ENCODE measurements at places on chromosomes 7 and 10.

DNA sequence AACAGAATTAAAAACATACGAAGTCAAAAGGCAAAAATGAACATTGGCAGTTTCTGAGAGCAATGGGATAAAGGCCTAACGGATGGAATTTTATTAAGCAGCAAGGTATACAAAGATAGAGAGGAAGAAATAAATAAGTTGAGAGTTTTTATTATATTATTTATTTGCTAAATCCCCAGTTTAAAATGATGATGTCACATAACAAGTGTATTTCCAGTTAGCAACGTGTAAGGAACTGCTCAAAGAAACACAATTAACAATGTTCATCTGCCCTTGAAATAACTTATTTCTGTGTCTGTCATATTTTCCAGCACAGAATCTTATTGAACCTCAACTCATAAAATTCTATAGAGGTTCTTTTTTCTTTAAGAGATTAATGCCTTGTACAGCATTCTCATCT lies 108.6 kb upstream of the TMEM106B start:
- no peak for DNase-seq

GRCh38 chr7:37947138-37947940 lies 26.9 kb downstream of the EPDR1 start:
- no peak for DNase-seq

- DNase-seq, result no peak
Measured at GRCh38 chr10:75035975-75036708, 75.3 kb upstream of the SAMD8 start.

- no peak for DNase-seq
Measured at GRCh38 chr7:80039251-80039884, 95.3 kb upstream of the GNAI1 start.

DNA sequence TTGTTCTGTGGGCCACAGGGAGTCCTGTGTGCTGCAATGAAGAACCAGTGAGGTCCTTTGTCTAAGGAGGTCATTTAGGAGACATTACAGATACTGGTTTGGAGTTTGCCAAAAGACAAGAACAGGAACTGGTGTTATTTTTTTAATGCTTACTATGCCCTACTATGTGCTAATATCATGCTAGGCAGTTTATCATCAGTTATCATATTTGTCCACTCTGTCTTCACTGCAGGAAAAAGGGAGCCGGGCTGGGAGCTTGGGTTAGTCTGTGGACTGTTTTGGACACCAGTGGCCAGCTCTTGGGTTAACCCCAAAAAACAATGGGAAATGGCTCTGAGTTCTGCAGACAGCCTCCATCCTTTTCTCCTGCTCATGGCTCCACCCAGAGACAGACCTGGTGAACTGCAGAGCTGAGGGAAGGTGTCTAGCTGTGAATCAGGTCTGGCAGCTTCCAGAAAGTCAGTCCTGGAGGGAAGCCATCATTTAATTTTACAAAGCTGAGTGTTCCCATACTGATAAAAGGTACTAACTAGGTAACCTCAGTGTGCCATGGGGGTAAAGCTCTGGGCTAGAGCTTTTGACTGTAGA lies 101.2 kb upstream of the ZNF746 start:
- DNase-seq, result no peak

GRCh38 chr7:88546808-88547207 lies 212.7 kb upstream of the ZNF804B start:
- DNase-seq, result peak; percentile 2

DNA sequence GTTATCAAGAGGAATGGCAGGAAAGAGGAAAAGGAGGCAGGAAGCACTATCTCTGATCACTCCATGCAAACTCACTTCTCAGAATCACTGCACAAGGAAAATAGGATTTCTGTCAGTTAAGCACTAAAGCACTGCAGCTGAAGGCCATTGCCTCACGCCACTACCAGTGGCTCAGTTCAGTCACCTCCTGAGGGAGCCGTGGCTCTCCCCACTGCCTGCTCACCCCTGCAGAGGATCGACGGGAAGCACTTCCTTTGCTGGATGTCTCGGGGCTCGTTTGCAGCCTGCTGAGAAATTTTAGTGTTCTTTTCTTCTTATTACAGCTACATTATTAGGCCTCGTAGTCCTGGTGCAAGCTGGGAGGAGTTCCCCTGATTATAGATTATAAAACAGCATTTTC lies 90.1 kb upstream of the ADCY1 start:
- no peak for DNase-seq

- no peak for DNase-seq
Measured at GRCh38 chr7:29084832-29085231, 61.5 kb downstream of the CPVL start.

DNA sequence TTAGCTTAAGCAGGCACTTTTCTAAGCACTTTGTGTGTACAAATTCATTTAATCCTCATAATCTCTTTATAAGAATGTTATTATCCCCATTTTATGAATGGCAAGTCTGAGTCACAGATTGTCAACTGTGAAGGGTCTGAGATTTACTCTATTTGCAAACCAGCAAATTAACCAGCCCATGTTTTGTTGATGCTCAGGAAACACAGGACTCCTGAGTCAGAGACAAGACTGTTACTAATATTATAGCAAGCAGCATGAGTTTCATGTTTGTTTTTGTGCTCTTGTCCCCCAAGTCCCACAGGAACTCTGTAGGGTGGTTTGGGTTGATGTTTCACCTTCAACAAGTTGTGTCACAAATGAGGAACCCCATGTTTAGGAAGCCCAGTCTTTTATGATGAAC lies 182.0 kb upstream of the PPP1R3A start:
- DNase-seq, result no peak

- DNase-seq, result no peak
Measured at GRCh38 chr10:110437761-110438341, 59.9 kb upstream of the DUSP5 start.

- no peak for DNase-seq
Measured at GRCh38 chr10:31958856-31959255, 30.2 kb upstream of the ARHGAP12 start.

DNA sequence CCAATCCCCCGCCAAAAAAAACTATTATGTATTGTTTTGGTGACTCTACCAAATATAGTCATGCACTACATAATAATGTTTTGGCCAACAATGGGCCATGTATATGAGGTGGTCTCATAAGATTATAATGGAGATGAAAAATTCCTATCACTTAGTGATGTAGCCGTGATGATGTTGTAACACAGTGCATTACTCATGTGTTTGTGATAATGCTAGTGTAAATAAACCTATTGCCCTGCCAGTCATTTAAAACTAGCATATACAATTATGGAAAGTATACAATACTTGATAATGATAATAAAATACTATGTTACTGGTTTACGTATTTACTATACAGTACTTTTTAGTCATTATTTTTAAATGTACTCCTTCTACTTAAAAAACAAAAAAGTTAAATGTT lies 101.5 kb downstream of the SLC25A40 start:
- no peak for DNase-seq

GRCh38 chr7:8260871-8261694 lies 884 bp downstream of the ICA1 start:
- peak; percentile 1 for DNase-seq

GRCh38 chr7:33781796-33782195 lies 123.5 kb upstream of the BMPER start:
- no peak for DNase-seq

DNA sequence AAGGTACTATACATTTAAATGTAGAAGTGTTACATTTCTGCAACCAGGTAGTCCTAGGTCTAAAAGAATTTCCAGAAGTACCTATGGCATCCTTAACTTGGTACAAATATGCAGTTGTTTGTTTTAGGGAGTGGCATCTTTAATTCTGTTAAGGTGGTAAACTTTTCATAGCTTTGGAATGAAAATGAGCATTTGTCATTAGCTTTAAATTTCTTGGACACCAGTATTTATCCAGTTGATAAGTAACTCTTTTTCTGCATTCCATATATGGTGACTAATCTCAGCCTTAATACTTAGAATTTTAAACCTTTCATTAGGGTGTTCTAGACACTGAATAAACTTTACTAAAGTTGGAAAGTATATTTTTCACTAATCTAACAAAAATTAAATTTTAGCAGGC lies 10.8 kb downstream of the SLF2 start:
- no peak for DNase-seq
